ENCODE measurements at places on chromosomes 3 and 15.

GRCh38 chr3:42991341-42992315, 12.5 kb downstream of the GASK1A start:
- DNase-seq = no peak

DNA sequence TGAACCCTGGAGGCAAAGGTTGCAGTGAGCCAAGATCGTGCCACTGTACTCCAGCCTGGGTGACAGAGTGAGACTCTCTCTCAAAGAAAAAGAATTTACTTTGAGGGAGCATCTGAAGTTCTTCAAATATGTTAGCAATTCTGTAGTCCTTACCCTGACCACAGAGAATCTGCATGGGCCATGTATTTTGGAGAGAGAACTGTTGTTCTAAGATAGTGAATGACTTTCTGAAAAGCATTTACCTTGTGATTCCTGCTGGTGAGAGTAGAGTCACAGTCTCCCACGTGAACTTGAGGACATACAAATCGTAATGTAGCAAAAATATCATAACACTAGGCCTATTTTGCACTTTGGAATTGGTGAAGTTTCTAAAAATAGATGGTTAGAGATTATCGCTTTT, 3.9 kb downstream of the BRK1 start:
- DNase-seq = no peak

GRCh38 chr3:7201784-7202183, 340.9 kb downstream of the GRM7 start:
- DNase-seq = no peak

DNA sequence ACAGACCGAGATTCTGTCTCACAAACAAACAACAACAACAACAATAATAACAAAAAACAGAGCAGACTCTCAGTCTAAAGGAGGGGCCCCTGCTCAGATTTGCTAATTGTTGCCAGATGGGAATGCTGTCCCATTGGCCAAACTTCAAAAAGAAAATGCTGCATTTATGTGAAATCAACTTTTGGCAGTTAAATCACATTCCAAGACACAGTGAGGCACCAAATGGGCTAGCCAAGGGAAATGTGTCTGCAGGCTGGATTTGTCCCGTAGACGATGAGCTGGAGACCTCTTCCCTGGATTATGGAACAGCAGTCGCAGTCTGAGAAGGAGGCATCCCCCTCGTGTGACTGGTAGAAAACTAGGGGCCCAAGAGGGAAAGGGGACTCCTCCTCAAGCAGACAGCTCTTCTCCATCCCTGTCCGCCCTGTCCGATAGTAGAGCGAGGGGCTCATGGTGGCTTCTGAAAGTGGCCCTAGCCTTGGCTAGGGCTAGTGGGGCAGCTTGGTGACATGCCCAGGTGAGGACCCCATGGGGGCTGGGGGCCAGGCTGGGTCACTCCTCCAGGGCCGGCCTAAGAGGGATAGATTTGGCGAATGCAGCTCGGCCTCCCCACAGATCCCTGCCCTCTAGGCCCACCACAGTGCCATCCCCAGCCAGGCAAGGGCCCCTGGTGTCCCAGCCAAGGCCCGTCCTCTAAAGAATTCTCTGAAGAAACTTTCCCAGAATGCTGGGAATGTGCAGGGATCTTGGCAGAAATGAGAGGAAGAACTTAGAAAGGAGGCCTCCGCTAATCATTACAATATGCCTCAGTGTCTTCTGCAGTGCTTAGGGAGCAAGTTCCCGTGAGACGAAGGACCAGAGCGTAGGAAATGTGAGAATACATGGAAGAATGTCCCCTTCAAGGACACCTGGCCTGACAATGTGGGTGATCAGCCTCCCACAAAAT, 2.0 kb downstream of the SLC22A14 start:
- no peak for DNase-seq

DNA sequence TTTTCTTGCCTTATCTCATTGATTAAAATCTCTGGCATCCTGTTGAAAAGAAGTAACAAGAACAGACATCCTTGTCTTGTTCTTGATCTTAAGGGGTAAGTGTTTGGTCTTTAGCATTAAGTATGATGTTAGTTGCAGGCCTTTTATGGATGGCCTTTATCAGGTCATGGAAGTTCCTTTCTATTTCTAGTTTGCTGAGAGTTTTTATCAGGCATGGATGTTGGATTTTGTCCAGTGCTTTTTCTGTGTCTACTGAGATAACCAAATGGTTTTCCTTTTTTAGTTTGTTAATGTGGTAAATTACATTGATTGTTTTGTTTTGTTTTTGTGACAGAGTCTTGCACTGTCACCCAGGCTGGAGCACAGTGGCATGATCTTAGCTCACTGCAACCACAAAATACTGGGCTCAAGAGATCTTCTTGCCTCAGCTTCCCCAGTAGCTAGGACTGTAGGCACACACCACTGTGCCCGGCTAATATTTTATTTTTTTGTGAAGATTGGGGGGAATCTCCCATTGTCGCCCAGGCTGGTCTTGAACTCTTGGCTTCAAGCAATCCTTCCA, 26.3 kb downstream of the MRAS start:
- no peak for DNase-seq

DNA sequence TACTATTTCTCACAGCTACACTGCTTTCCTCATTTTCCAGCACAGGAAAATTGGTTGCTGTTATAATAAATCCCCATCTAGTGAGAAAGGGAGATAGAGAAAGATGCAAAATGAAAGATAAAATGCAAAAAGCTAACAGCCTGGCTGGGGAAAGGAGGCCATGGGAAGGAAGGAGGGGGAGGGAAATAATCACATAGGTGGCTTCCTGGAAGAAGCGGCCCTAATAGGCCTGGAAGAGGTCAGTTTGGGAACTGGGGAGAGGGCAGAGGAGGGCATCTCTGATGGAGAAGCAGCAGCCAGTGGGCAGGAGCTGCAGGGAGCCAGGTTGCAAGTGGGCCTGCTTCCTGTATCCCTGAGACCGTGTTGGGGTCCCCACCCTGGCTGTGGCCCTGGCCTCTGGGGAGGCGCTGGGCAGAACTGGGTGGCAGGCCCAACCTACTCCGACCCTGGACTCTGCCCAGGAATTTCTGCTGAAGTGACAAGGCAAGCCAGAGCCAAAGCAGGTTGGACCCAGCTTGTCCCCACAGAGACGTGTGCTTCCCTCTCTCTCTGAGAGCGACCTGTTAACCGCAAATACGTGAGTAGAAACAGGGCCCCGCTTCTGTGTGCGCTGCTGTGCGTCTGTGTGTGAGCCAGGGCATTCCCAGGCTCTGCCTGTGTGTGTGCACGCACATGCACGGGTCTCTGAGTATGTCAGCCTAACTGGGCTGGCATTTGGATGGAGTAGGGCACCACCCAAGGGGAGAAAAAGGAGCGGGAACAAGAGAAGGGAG, 1.9 kb downstream of the SLC28A1 start:
- DNase-seq = no peak

DNA sequence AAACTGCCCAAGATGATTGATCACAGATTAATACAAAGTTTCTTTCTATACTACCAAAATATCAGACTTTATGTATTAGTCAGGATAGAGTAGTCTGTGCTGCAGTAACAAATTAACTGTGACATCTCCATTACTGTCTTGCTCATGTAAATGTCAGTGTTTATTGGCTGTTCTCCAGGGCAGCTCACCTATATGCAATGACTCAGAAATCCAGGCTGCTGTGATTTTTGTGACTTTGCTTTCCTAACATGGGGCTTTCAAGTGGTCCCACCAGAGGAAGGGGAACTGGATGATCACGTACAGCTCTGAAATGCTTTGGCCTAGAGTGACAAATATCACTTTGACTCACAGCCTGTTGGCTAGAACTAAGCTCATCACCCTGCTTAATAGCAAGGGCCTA, 12.9 kb downstream of the PLS1 start:
- no peak for DNase-seq

DNA sequence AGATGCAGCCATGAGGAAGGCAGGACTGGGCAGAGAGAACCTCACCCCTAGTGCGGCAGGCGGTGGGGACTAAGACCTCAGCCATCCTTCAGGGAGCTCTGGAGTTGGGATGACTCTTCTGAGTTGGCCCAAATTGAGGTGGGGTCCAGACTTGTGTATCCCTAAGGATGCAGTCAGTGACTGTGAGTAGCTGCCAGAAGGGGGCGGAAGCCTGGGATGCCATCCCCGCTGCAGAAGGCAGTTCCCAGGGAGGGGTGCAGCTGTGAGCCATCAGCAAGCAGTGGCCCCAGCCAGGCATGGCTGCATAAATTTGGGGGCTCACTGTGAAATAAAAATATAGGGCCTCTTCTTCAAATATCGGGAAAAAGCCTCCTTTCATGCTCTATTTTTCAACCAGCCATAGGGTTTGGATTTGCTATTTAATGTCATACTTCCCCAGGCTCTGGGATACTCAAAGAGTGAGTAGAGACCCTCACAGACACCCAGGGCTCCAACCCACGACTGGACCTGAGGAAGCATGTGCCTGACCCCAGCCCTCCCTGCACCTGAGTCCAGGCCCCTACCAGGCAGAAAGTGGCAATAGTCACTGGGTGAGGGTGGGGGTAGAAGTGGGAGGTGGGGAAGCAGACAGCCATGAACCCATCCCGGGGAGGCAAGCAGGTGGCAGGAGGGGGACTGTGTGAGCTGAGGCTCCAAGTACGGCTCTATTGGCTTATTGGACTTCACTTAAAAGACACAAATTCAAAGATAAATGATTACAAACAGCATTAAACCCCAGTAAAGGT, 30.5 kb downstream of the GRK7 start:
- no peak for DNase-seq

DNA sequence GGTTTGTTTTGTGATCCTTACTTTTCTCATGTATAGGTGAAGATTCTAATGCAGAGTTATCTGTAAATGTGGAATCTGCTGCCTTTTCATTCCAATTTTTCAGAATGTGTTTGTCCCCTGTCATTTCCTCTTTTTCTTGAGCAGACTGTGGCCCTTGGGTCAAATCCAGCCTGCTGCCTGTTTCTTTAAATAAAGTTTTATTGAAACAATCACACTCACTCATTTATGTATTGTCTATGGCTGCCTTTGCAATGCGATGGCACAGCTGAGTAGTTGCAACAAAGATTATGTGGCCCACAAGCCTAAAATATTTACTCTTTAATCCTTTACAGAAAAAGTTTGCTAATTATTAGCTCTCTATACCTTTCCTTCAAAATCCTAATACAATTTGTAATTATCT, 116.3 kb upstream of the NPHP3 start:
- DNase-seq = no peak

DNA sequence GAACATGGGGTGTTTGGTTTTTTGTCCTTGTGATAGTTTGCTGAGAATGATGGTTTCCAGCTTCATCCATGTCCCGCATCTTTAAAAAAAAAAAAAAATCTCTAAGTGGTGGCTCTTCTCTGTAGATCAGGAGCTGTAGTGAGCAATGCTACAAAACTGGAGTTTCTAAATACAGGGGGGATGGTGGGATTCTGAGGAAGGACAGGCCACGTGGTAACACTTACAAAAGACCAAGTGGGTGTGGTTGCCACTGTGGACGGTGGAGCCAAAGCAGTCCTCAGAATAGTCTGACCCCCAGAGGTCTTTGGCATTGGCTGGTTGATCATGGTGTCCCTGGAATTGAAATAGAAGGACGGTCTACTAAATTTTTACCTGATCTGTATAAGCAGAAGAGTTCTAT, 7.7 kb downstream of the CCRL2 start:
- DNase-seq = no peak

DNA sequence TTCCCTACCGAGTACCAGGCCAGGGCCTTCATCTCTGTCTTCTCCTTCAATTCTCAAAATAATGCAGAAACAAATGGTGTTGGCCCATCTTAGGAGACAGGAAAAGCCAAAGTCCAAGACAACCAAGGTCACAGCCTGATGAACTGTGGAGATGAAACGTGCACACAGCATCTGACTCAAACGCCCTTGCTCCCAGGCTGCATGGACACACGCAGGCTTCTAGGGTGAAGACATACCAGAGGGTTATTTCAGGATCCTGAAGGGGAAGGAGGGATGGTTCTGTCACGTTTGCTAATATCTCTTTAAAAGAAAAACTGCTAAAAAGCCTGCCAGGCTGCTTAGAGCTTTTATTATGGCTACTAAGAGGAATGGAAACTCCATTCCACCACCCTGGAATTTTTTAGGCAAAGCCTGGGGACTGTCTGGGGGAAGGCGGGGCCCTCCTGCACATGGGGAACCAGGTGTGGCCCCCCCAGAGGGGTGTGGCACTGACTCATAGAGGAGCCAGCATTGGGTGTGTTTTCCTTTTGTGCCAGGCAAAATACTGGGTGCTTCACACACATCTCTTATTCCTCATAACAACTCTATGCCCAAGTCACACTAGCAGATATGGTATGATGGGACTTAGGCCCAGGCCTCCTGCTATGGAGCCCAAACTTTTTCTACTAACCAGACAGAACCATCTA, 62.9 kb downstream of the UMPS start:
- no peak for DNase-seq

DNA sequence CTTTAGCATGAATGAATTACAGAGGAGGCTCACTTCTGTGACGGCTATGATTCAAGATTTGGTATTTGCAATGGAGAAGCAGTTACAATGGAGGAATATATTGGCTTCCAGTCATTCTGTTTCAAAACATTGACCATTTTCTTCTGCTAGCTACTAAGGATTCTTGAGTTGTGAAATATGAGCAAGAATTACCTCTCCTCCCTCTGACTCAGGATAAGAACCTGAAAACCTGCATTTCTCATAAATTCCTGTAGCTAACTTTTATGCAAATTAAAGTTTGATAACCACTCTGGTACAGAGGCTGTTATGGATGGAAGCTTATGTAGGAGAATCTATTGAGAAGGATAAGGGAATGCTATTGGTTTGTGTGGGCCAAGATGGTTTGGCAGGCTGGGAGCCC, 84.1 kb upstream of the MYRIP start:
- DNase-seq = no peak

DNA sequence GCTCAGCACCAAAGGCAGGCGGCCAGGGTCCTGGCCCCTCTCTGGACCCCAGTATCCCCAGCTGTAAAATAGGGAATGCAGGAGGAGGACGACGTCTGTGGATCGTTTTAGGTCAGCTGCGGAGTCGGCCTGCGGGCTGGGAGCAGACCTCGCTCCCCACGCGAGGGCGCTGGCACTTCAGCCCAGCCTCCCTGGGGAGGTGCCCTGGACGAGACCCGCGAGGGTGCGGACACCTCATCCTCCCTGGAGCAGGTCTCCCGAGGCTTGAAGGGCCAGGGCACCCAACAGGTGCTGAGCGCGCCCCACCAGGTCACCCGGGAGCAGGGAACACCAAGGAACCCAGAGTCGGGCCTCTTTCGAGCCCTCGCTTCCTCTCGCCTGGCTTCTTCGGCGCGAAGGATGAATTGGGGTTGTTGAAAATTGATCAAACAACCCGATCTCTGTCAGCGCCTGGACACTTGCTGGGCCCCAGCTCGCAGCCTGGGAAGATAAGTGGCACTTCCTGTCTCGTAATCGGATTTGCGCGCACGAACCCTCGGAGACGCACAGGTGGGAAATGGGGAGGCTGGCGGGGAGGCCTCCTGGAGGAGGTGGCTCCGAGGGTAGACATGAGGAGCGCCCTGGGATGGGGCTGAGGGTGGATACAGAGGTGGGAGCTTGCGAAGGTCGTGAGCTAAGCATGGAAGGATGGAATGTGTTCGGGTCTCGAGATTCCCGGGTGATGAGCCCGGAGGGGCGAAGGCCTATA, 588 bp upstream of the VIPR1 start:
- peak; percentile 67 for DNase-seq

GRCh38 chr3:124063197-124063909, 71.4 kb upstream of the ROPN1 start:
- peak; percentile 99 for DNase-seq

- DNase-seq = no peak
Observed at GRCh38 chr3:20810555-20810954, 624.5 kb upstream of the SGO1 start.

- no peak for DNase-seq
Observed at GRCh38 chr15:57902155-57902554, 163.4 kb downstream of the ALDH1A2 start.

Data from NCI-H524 (cell line).